T-helper 17 cell (primary cell): ENCODE measurements at places on chromosomes 3 and 15.

DNA sequence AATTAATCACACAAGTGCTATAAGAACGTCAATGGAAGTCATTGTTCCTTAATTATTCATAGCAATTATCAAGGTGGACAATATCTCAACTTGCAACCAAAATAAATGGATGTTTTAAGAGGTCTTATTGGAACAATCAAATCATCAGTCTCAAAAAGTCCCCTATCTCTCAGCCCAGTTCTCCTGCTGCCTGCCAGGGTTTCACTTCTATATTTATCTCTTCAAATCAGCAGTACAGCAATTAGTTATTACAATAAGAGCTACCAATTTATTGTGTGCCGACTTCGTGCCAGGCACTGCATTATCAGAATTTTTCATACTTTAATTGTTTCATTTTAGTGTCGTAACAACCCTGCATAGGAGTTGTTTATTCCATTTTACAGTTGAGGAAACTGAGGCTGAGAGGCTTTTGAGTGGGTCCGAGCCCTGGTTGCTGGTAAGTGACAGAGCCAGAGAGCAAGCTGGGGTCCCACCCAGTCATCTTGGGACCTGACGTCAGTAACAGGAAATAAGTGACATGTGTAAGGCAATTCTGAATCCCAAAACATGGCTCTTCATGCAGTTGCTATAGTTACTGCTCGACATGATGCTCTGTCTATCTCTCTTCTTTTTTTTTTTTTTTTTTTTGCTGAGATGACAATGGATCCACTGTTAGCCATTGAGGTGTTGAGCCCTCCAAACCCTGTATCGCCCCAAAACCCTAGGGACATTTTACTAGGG lies 8.8 kb upstream of the KCTD6 start:
- H3K27ac ChIP-seq: no peak overlapping the region
- DNase-seq: no peak
- no peak overlapping the region for H3K4me3 ChIP-seq
- H3K27me3 ChIP-seq: peaks cover 21% of the 10 kb centered on the region
- no peaks in the 10 kb centered on the region for H3K36me3 ChIP-seq

GRCh38 chr3:30263238-30263924 lies 343.0 kb upstream of the TGFBR2 start:
- H3K4me3 ChIP-seq: no peak overlapping the region
- peak overlapping the region; percentile 10 for H3K27ac ChIP-seq
- no peaks in the 10 kb centered on the region for H3K27me3 ChIP-seq
- DNase-seq: no peak

DNA sequence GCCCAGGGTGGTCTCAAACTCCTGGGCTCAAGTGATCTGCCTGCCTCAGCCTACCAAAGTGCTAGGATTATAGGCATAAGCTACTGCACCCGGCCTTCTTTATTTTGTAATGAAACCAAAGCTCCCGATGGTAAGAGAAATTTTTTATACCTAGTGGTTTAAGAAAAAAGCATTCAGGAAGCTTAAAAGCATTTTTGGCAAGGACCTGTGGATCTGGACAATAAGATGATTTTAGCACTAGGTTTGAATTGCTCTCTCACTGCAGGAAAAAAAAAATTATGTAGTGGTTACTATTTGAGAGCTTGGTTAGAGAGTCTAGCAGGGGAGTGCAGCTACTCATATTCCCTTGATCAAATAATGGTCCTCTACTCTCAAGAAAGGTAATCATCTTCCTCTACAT lies 64.9 kb upstream of the PIK3R4 start:
- no peak overlapping the region for H3K27ac ChIP-seq
- H3K36me3 ChIP-seq: no peaks in the 10 kb centered on the region
- no peaks in the 10 kb centered on the region for H3K4me1 ChIP-seq

GRCh38 chr3:49482766-49483165 lies 12.7 kb downstream of the DAG1 start:
- no peaks in the 10 kb centered on the region for H3K27me3 ChIP-seq
- peaks cover 7% of the 10 kb centered on the region for H3K4me1 ChIP-seq
- no peak overlapping the region for H3K4me3 ChIP-seq
- no peak overlapping the region for H3K27ac ChIP-seq
- no peaks in the 10 kb centered on the region for H3K36me3 ChIP-seq

DNA sequence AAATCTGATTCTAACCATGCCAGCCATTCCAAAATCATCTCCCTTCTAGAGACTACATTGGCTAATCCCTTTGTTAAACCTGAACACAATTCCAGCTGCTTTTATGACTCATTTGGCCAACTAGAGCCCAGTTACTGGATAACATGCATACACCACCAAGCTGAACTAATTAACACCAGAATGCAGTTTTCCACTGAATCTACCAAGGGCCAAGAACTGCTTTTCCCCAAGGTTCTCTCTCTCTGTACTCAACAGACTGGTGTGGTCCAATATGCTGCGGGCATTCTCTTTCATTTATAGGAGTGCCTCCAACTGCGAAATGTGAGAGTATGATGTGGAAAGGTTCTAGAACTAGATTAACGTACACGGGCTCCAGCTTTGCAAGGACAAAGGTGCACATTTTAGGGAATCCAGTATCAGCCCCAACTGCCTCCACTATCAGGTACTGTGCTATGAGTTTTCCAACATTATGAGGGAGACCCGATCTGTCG lies 1.5 kb downstream of the CHSY1 start:
- H3K4me1 ChIP-seq: peaks cover 31% of the 10 kb centered on the region
- H3K27me3 ChIP-seq: no peaks in the 10 kb centered on the region
- H3K4me3 ChIP-seq: peak overlapping the region; percentile 91
- no peaks in the 10 kb centered on the region for H3K36me3 ChIP-seq
- no peak for DNase-seq

DNA sequence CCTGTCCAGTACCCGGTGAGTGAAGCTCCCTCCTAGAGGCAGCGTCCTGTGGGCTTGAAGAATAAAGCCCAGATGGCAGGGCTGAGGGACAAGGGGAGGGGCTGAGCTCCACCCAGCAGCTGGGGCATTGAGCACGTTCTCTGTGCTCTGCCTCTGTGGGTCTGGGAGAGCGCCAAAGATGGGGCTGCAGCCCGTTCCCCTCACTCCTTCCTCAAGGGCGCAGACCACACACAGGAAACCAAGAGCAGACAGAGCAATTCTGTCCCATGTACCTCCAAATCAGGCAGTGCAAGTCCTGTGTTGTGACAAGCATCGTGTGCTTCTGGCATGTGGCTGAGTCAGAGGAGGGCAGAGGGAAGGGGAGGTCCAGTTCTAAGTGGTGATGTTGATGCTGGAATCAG lies 15.7 kb upstream of the KIF23 start:
- H3K36me3 ChIP-seq: no peaks in the 10 kb centered on the region
- H3K4me3 ChIP-seq: no peak overlapping the region
- peaks cover 12% of the 10 kb centered on the region for H3K4me1 ChIP-seq
- peaks cover 4% of the 10 kb centered on the region for H3K27me3 ChIP-seq
- no peak for DNase-seq

DNA sequence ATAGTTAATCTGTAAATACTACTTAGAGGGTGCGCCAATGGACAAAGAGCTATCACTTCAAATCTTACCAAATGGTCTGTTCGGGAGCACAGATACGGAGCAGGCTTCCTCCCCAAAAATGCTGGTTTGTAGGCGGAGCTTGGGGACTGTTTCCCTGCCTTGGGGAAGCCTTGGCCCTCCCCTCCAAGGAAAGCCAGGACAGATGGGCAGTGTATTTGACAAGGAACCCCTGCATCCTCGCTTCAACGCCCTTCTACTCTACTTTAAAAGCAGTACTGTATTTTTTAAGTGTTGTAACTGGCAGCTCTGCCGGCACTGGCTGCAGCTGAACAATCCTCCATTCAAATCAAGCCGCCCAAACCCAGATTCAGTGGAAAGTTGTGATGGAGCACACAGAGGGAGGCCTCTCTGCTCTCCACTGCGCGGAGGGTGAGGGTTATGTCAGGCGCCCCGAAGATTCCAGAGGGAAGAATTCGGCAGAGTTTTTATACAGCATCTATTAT lies 83.1 kb upstream of the FNDC3B start:
- no peak overlapping the region for H3K27ac ChIP-seq
- H3K36me3 ChIP-seq: peaks cover 6% of the 10 kb centered on the region
- H3K27me3 ChIP-seq: peaks cover 67% of the 10 kb centered on the region

DNA sequence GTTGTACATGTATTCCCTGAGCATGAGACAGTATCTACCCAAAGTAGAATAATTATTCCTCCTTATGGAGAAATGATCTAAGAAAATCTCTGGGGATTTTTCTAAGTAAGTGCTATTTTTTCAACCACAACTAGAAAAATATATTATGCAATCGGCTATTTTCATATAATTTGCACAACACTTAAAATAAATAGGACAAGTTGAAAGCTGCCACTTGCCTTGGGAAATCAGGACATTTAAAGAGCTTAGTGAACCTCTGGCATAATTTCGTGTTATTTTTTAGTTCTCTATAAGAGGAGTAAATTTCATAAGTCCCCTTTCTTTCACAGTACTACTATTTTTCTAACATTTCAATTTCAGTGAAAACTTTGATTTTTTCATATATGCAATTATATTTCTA lies 672.1 kb downstream of the OTOL1 start:
- no peaks in the 10 kb centered on the region for H3K27me3 ChIP-seq
- no peaks in the 10 kb centered on the region for H3K36me3 ChIP-seq
- no peak overlapping the region for H3K27ac ChIP-seq
- DNase-seq: no peak
- no peak overlapping the region for H3K4me3 ChIP-seq

- no peaks in the 10 kb centered on the region for H3K36me3 ChIP-seq
- H3K27me3 ChIP-seq: peaks cover 21% of the 10 kb centered on the region
- DNase-seq: no peak
- no peak overlapping the region for H3K27ac ChIP-seq
- H3K4me3 ChIP-seq: no peak overlapping the region
Observed at GRCh38 chr15:84817466-84818081, 418 bp downstream of the ALPK3 start.

DNA sequence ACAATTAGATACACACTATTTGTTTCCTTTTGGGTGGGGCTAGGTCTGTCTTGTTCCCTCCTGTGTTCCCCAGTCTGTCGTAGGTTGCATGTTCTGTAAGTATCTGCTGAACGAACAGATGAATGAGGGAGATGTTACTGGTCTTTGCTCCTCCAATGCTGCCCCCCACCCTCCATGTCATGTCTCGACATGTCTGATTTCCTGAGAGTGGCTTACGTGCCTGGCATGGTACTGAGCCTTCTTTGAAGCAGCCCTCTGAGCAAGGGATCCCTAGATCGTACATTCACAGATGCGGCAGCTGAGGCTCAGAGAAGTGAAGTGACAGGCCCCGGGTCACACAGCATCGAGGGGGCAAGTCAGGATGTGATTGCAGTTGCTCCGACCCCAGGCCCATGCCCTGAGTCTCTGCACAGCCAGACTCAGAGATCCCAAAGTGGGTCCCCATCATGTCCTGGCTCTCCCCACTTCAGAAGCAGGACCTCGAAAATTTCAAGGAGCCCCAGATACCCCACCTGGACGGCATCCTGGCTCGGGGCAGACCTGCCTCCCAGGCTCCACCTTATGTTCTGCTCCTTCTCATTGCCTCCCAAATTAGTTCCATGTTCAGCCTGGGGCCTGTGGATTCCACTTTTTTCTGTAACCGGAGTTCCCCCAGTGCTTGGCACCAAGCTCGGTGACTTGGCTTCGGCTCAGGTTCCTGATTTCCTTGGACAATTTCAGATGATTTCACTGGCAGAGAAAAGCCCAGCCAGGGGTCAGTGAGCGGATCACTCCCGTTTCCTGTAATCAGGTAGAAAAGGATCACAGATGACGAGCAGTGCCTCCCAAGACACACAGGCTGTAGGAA lies 24.7 kb downstream of the GOLGA6L2 start:
- no peaks in the 10 kb centered on the region for H3K36me3 ChIP-seq
- H3K27me3 ChIP-seq: no peaks in the 10 kb centered on the region
- H3K4me1 ChIP-seq: no peaks in the 10 kb centered on the region
- H3K27ac ChIP-seq: no peak overlapping the region
- no peak for DNase-seq
- no peak overlapping the region for H3K4me3 ChIP-seq

DNA sequence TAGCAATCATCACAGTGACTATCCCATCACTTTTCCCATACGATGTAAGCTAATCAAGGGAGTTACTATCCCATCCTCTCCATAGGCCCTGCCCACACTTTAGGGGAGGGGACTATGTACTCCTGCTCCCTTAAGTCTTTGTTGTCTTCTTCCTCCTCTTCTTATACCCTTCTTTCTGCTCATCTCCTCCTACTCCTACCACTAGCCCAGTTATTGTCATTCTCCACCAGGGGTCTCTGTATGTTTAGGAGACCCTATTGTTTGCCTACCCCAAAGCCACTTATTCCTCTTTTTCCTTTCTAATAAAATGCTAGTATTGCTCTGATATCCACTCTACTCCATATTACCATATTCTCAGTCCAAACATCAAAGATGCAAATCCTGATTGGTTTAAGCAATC lies 27.8 kb downstream of the STAC start:
- no peak for DNase-seq
- no peak overlapping the region for H3K4me3 ChIP-seq
- H3K4me1 ChIP-seq: no peaks in the 10 kb centered on the region
- H3K27me3 ChIP-seq: no peaks in the 10 kb centered on the region
- H3K27ac ChIP-seq: no peak overlapping the region
- no peaks in the 10 kb centered on the region for H3K36me3 ChIP-seq

DNA sequence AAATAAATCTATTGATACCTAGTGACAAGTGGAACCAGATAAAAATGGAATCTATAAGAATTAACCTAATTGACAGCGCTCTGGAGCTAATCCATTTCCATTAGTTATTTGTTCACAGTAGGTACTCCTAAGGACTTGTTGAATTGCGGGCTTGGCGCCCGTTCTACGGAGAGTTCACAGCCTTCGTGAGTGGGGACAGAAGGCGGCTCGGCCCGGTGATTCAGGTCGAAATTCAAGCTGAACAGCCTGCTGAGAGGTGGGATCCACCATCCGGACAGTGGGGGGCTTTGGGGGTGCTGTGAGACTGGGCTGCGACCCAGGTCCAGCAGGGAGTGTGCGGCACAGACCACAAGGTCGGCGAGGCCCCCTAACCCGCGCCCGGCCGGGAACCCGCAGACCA lies 779 bp upstream of the CTNNB1 start:
- peak overlapping the region; percentile 99 for H3K4me3 ChIP-seq
- DNase-seq: no peak
- H3K27ac ChIP-seq: peak overlapping the region; percentile 69
- no peaks in the 10 kb centered on the region for H3K27me3 ChIP-seq
- peaks cover 2% of the 10 kb centered on the region for H3K36me3 ChIP-seq

GRCh38 chr3:115628075-115628412 lies 4.7 kb downstream of the GAP43 start:
- no peak overlapping the region for H3K4me3 ChIP-seq
- DNase-seq: no peak
- no peak overlapping the region for H3K27ac ChIP-seq
- peaks cover 15% of the 10 kb centered on the region for H3K4me1 ChIP-seq
- peaks cover 3% of the 10 kb centered on the region for H3K36me3 ChIP-seq
- H3K27me3 ChIP-seq: peaks cover 47% of the 10 kb centered on the region

- H3K36me3 ChIP-seq: peaks cover 2% of the 10 kb centered on the region
- peak overlapping the region; percentile 92 for H3K4me3 ChIP-seq
- no peak for DNase-seq
- H3K27me3 ChIP-seq: peaks cover 11% of the 10 kb centered on the region
Observed at GRCh38 chr3:138186221-138186620, 880 bp upstream of the ARMC8 start.

GRCh38 chr15:71219645-71220044 lies 104.4 kb downstream of the THSD4 start:
- DNase-seq: no peak
- H3K27ac ChIP-seq: no peak overlapping the region
- H3K36me3 ChIP-seq: peaks cover 2% of the 10 kb centered on the region
- no peak overlapping the region for H3K4me3 ChIP-seq

- H3K27ac ChIP-seq: no peak overlapping the region
- no peaks in the 10 kb centered on the region for H3K4me1 ChIP-seq
- H3K4me3 ChIP-seq: no peak overlapping the region
Observed at GRCh38 chr3:149560617-149561016, 86.1 kb downstream of the TM4SF4 start.
